Gastroesophageal sphincter (tissue), 4 donors: ENCODE measurements at places on chromosomes 6 and 20.
A peak's percentile ranks its signal among the peaks of the same experiment; 100 is the strongest.

DNA sequence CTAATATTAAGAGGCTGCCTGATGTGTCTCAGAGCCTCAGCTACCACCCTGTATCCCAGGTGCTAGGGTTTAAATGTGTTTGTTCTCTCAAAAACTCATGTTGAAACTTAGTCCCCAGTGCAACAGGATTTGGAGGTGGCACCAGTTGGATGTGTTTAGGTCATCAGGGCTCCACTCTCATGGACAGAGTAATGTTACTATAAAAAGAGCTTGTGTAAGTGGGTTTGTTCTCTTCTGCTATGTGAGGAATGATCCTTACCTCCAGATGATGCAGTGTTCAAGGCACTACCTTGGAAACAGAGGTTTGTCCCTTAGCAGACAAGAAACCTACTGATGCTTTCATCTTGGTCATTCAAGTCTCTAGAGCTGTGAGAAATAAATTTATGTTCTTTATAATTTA lies 164.9 kb upstream of the EPHA7 start:
- no peak for ATAC-seq

DNA sequence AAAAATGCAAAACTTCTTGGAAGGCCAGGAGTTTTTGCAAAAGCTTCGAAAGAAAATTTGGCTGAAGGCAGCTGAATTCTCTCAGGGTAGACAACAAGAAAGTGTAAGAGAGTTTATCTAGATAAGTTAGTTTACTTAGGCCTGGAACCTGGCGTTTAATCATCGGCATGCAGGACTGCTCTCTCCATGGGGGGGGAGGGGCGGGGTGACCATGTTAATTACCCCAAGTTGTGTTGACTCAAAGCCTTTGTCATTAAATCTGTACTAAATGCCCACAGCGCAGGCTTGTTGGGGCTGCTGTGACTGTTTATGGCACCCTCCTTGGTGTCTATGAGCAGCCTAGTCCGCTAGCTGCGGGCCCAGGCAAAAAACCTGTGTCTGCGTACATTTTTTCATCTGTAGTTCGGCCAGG lies 20.1 kb upstream of the ZNF451 start:
- no peak for ATAC-seq

- ATAC-seq, result peak; percentile 80
These were observed 44.9 kb downstream of the SNAI1 start for GRCh38 chr20:50027611-50028105.

DNA sequence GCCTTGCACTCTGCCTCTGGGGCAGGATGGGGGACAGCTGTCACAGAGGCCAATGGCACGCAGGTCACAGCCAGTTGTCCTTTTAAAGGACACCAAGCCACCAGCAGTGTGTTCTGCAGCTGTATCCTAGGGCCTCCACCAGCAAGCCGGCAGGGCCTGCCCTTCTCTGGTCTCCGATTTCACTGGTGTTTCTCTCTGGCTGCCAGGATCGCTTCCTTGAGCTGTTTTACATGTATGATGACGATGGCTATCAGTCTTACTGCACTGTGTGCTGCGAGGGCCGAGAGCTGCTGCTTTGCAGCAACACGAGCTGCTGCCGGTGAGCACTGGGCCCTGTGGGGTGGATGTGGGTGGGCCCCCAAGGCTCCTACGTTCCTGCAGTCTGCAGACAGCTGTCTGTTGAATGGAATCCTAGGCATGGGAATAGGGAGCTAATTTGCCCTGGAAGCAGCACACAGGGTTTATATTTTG lies 22.7 kb upstream of the MAPRE1 start:
- no peak for ATAC-seq

- no peak for ATAC-seq
These were observed 47.7 kb downstream of the GJA10 start for GRCh38 chr6:89941763-89942497.

- no peak for ATAC-seq
These were observed 4.3 kb downstream of the PSMG4 start for GRCh38 chr6:3263096-3263495.

DNA sequence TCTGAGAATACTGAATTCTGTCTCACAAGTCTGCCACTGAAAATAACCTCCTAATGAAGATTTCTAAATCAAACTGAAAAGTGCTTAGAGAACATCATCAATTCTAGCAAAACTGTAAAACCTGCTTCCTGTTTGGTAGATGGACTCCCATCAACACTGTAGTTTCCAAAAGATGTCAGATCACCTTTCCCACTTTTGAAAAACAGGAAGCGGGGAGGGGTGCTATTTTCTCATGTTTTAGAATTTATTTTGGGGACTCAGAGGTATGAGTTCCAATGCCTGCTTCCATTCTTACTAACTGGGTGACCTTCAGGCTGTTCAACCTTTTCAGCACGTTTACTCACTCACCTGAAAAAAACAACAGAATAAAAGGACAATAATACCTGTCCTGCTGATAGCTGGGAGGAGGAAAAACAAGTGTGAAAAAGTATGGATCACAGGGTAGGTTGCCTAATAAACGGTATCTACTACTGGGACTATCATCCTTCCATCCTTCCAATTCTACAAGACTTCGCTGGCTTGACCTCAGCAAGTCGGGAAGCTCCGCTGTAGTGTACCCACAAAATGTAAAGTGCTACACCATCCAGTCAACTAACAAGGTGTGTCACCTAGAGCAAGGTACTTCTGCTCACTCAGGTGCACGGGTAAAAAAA lies 1.1 kb downstream of the ATP5F1E start:
- no peak for ATAC-seq

DNA sequence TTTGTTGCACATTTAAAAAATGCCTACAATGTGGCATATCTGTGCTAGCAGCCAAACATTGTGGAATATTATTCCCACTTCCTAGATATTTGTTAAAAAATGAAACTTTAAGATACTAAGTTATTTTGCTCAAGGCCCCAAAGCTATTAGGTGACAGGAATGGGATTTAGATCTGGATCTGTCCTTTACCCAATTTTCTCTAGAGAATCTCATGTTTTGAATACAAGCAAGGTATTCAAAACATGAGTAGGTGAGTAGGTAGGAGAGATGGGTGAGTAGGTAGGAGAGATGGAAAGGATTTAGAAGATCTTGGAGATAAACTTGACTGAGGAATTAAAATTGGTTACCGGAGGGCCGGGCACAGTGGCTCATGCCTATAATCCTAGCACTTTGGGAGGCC lies 61.2 kb upstream of the AKIRIN2 start:
- ATAC-seq, result no peak

DNA sequence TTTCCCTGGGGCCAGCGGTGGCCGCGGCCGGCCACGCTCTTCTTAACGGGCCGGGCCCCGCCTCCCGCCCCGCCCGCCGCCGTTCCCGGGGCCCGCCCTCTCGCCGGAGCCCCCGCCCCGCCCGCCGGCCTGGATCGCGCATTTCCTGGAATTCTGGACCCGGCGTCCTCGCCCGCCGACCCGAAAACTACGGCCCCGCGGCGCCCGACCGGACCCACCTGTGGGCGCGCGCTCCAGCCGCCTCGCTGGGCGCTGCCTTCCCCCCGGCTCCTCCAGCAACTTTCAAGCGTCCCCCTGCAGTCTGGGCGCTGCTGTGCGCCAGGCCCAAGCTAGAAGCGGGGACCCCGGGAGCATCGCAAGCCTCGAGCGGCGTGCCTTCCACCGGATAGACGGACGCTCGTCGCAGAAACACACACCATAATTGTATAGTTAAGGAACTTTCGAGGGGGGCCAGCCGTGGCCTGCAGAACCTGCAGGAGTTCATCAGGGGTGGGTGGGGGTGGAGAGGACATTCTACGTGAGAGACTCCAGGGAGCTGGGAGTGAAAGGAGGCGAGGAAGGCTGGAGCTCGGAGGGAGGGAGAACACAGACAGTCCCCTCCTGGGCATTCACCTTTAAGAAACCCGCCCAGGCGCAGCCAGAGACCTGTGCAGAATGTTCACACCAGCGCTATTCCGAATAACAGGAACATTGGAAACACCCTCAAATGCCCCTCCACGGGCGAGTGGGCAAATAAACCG lies at the start of gene ADA:
TSS of gene ADA (minus strand) at position 16 of the 740 bp plus-strand sequence. CDS start 92 bp downstream, outside the sequence.
- ATAC-seq, result peak; percentile 89

DNA sequence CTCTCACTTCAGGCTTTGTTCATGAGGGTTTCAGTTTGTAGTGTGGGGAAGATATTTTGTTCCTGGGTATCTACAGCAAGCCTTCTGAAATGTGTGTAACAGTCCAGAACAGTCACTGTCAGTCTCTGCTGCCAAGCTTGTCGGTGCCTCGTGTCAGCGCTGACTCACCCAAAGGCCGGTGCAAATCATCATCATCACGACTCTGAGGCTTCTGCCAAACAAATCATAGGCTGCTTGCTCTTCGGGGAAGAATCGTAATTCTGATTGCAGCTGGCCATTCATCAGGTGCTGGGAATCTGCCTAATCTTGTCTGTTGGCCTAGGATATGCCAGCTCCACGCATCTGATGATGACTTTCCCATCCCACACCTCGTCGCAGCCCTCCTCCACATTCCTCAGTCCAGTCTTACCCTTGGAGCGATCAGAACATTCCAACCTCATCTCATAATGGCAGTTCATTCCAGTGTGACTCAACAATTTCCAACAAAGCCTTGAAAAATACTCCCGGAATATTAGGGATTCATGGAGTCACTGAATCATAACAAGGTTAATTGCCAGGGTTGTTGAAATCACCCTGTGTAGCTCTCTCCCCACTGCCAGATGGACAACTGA lies 40.9 kb downstream of the ALDH8A1 start:
- peak; percentile 95 for ATAC-seq

DNA sequence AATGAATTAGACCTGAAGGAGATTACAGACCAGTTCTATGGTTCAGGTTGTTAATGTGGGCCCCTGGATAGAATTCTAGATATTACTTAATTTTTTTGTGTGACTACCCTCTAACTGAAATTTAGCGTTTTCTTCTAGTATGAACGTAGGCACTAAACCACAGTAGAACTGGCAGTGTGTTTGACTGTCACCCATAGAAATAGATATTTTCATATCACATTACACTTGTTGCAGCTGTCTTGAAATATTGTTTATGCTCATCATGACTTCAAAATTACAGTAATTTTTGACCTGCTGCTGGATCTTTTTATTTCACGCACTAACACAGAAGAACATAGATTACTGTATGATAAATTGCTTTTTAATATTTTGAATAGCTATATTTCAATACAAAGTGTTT lies 31.6 kb downstream of the E2F3 start:
- no peak for ATAC-seq

DNA sequence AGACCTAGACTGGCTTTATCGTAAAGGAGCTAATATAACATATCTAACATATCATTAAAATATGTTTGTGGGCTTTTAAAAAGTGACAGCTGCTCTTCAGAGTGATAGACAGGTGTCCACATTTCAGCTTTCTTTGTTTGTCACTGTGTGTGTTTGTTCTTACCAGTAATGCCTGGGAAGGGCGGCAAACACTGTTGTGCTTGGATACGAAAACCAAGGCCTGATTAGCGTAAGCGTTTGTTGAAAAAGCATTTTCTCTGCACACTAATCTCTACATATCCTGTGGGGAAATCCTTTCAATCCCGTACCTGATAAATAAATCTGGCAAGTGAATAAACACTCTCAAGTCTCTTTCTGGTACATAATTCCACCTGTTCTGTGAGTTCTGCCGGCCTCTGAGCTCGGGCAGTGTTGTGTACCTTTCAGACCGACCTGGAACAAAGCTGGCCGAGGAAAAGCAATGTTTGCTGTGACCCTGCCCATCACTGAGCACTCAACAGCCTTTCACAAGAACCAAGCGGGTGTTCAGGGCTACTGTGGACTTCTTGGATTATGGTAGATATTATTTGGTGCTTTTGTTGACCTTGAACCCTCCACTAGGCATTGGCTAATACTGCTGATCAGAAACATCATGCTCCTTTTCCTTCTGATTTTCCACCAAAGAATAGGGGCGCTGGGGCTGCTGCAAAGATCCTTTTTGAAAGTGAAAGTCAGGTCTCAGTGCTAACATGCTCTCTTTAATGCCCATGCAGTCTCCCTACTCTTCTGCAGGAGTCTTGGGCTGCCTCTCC lies 100.4 kb downstream of the CD83 start:
- no peak for ATAC-seq

DNA sequence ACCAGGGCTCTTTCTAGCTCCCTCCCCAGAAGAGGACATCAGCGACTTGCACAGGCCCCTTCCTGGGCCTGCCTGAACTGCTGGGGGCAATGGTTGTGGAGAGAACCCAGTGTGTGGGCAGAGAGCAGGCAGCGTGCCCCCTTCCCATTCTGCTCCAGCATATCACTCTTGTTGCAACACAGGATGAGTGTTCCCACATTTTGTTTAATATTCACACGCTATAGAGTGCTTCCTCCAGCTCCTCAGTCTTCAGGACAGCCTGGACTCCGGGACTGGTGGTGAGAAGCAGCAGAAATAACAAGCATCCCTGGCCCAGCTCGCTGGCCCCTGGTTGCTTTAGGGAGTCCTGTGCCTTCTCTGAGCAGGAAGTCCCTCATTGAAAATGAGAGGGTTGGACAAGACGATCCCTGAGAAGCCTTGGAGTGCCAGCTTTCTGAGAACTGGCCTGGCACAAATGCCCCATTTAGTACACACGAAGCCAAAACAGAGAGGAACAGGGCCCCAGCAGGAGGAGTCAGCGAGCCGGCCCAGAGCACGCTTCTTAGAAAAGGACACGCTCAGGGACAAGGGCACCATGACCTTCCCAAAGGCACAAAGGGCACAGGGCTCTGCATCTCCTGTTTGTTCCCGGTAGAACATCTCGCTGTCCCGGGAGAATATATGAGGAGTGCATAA lies 84.2 kb upstream of the FOXC1 start:
- ATAC-seq, result no peak

- ATAC-seq, result no peak
These were observed 116.8 kb upstream of the SUPT3H start for GRCh38 chr6:45494416-45495135.

GRCh38 chr20:31969991-31970390 lies 2.0 kb downstream of the XKR7 start:
- ATAC-seq, result no peak

DNA sequence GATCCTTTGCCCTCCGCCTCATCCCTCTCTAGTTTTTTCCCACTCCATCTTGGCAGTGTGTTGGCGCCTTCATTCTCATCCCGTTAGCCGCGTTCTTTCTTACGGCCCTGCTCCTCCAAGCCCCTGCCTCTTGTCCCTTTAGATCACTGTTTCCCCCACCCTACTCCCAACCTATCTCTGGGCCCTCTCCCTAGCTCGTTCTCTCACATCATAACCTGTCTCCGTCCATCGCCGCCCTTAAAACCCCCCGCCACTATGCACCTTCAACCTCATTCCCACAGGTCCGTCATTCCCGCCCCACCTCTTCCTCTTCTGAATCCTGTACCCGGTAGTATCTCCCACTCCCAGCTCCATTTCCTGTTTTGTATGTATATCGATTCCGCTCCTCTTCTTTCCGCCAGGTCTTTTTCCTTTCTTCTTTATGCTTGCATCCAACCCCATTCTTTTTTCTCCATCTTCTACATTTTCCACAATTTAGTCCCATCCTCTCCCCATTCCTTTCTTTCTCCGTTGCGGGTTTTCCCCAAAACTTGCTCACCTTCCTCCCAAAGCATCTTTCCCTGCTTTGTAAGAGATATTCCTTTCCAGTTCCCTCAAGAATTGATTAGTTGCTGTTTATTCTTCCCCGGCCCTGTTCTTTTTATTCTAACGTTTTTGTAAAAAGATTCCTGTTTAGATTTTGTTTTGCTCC lies 671 bp downstream of the EFHC1 start:
- ATAC-seq, result no peak

DNA sequence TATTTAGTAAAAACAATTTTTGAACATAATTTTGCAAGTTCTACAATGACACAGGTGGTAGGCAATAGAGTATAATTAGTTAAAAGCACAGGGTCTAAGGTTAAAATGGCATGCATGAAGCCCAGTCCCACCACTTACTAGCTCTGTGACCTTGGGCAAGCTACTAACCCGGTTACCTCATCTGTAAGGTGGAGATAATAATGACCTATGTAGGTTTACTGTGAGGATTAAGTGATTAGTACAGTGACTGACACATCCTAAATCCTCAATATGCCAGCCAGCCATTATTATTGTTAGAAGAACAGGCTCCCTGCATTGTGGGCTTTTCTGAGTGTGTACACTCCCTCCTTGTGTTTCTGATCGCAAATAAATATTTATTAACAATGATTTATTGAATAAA lies 26.2 kb downstream of the ATXN1 start:
- ATAC-seq, result no peak
